ENCODE measurements at places on chromosomes 6 and 20.

DNA sequence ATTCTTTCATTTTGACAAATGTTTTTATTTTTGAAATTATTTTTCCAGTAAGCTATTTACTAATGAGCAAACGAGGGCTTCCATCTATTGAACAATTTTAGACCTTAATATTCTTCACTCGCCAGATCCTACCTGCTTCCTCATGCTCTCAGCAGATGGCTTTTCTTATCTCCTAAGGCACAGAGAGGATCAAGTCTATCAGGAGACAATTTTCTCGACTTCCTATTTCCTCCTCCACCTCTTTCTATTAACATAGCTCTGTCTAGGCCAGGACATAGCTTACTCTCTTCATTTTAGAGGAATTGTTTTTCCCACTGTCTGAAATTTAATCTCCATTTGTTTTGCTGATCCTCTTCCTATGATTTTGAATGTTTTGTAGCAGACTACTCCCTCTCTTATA, 87.0 kb upstream of the MAN1A1 start:
- DNase-seq = no peak

DNA sequence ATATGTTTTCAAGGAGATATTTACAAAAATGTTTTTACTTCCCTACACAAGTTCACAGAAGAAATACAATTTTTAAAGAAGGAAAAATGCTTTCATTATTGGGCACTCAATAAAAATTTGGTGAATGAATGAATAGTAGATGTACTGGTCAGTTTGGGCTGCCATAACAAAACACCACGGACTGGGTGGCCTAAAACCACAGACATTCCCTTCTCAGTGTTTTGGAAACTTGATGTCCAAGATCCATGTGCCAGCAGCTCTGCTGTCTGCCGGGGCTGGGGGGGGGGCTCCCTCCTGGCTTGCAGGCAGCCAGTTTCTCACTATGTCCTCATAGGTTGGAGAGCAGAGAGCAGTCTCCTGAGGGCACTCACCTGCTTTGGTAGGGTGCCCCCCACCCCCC, 62.0 kb downstream of the FAM120B start:
- no peak for DNase-seq

DNA sequence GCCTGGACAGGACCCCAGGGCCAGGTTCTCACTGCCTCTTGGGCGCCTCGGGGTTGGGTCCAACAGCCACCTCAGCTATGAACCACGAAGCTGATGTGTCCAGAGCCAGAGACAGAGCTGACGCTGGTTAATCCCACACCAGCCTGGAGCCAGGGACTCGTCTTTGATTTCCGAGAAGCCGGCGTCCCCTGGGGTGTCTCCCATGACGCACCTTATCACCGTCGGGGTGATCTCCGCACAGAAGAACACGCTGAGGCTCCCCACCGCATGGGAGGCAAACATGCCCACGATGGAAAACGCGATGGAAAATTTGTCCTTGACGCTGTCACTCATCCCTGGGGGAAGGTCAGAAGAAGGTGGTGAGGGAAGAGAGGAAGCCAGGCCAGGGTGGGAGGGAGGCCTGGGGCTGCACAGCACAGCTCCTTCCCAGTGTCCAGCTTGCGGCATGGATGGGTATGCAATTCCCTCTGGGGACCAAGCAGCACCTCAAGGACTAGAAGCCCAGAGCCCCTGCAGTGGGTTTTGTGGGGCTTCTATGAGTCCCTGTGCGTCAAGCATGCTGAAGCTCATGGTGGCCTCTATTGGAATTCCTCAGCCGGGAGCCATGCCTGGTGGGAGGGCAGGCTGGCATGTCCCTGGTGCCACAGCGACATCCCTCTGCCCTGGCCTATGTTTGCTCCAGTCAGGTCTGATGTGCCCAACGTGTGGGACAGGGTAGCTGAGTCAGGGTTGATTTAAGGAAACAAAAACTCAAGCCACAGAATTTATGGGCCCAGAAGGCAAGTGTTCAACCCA, 25.1 kb downstream of the PSMG4 start:
- no peak for DNase-seq

DNA sequence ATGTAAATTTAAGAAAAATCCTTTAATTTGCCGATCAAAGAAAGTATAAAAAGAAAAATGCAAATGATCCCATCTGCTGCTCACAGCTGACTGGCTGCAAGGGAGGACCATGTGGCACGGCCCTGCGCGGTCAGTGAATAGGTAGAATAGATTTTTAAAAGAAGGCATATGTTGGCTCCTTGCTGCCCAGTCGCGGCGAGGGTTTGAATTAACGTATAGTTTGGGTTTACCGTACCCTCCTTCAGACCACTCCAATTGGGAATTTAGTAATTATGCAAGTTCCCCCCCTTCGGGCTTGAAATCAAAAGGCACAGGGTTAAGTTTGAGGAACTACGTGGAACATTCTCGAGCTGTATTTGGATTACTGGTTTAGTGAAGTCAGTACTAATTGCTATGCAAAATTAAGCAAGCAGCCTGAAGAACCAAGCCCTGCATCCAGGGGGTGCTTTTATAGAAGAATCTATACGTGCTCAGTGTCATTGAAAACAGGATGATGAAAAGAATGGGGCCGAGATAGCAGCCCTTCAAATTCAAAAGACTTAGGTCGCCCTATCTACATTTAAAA, 1.1 kb upstream of the BEND3 start:
- peak; percentile 25 for DNase-seq

GRCh38 chr6:130282234-130282995, 59.7 kb upstream of the SAMD3 start:
- DNase-seq = no peak
